ENCODE measurements at places on chromosomes 2 and 18.

DNA sequence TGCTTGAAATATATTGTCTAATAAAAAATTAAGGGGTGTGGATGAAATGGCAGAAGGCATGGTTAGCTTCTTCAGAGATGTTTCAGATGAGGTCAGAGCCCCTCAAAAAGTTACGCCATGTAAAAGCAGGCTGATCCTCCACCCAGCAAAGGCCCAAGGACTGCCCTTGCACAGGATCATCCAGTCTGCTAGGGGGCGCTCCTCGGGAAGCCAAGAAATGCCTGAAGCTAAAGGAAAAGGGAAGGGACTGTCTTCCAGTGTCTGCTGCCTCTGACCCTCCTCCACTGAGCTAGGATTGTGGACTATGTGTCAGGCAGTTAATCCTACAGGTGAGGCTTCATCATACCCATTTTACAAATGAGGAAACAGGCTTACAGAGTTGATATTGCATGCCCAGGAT lies 33.8 kb upstream of the TEX51 start:
- DNase-seq = no peak

- peak; percentile 32 for DNase-seq
Observed at GRCh38 chr2:110678457-110679336, 834 bp upstream of the BUB1 start.

- DNase-seq = no peak
Observed at GRCh38 chr18:46261799-46262198, 157.6 kb downstream of the HAUS1 start.

DNA sequence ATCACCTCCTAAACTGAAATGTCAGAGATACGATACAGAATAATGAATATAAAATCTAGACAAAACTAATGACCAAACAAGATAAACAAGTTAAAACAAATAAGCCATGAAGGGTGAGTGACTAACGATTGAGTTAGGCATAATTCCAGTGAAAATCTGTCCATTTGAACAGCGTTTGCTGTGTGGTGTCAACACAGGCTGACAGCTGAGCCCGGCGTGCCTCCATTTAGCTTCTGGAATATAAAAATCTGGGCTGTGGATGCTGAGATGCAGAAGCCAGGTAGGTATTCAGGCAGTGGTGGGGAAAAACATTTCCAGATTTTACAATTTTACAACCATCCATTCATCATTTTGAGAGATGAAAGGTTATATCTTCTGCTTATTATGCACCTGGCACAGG lies 2041.4 kb upstream of the CELF4 start:
- DNase-seq = no peak
